ENCODE measurements at places on chromosomes 1 and 21.
A peak's percentile ranks its signal among the peaks of the same experiment; 100 is the strongest.

- no peak for DNase-seq
Measured at GRCh38 chr1:42660907-42661500, 2.8 kb downstream of the PPIH start.

- no peak for DNase-seq
Measured at GRCh38 chr1:217668351-217668940, 37.3 kb downstream of the SPATA17 start.

GRCh38 chr1:204645251-204645650 is 40.3 kb downstream of the LRRN2 start:
- DNase-seq, result no peak

GRCh38 chr1:221363039-221363438 is 378.9 kb downstream of the DUSP10 start:
- DNase-seq, result no peak

- no peak for DNase-seq
Measured at GRCh38 chr1:75745276-75745675, 20.8 kb downstream of the ACADM start.

DNA sequence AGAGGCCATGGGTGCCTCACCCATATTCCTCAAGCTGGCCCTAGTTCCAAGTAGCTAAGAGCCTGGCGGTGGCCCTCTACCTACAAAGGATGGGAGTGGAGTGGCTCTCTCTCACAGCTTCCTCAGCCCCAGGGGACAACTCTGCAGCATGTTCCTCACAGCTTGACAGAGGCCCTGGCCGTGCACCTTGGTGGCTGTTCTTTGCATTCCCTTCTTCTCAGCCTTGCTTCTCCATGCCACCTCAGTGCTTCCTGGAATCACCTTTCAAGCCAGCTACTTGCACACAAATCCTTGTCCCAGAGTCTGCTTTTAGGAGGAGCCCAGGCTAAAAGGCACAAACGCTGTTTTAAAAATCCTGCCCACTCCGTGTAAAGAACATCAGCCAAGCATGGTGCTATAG is 69.0 kb upstream of the DIRAS3 start:
- DNase-seq, result no peak

GRCh38 chr1:68551459-68551858 is 54.6 kb upstream of the DEPDC1 start:
- DNase-seq, result no peak

DNA sequence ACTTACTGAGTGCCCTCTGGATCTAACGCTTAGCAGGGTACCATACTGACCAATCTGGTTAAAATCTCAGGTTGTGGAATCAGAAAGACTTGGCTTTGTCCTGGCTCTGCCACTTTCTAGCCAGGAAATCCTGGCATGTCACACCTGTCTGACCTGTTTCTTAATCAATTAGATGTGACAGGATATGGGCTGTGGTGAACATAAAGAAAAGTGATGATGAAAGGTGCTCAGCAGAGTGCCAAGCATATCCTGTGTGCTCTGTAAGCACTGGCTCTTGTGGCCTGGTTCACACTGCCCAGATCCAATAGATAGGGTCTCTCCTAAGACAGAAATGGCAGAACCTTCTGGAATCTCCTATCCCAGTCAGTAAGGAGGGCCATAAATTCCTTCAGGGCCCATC is 53.9 kb downstream of the PHC2 start:
- DNase-seq, result no peak

DNA sequence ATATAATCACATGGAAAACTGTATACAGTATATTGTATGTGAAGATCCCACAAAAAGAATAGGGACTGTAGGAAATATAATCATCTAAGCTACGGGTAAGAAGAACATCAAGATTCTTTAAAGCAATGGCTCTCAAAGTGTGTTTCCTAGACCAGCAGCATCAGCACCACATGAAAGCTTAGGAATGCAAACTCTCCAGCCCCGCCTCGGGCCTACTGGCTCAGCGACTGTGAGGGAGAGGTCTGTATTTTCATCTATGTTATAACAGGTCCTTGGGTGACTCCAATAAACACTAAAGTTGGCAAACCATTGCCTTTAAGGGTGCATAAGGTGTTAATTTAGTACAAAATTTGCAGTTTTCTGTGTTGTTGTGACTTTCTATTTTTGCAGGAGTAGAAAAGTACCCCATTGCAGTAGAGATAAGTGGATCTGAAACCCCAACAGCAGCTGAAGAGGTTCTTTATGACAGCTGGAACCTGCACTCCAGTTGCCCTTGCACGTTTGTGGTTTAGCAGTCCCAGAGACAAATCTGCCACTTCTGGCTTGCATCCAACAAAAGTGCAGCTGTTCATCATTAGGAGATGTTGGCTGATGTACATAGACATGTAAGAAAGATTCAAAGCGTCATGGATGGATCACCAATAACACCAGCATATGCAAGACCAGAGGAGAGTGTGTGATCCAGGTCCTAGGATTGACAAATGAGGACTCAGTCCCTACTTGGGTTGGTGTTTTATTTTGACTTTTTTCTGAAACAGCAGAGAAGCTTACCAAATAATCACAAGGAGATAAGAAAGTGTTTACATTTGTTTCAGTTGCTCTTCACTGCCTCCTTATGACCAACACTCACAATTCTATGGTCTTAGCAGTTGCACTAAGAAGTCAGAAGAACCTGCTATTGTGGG is 15.9 kb upstream of the IFNAR1 start:
- peak; percentile 95 for DNase-seq

DNA sequence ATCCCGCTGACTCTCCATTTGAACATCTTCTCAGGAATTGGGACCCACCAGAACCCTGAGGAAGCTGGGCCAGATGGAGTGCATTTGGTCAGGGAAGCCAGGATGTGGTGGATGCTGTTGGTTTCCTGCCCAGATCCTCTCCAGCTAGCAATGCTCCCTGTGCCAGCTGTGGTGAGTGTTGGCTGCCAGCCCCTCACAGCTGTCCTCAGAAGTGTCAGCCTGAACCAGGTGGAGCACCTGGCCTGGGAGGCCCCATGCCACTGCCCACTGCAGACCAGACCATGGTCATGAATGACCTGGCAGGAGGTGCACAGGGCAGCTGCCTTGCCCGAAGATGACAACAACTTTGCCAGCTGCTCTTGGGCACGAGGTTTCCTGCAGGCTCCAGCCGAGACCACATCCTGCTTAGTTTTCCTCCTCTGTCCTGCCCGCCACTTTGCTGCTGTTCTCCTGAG is 54.4 kb downstream of the PRSS38 start:
- no peak for DNase-seq

- no peak for DNase-seq
Measured at GRCh38 chr1:231534703-231535159, 6.3 kb downstream of the TSNAX start.

DNA sequence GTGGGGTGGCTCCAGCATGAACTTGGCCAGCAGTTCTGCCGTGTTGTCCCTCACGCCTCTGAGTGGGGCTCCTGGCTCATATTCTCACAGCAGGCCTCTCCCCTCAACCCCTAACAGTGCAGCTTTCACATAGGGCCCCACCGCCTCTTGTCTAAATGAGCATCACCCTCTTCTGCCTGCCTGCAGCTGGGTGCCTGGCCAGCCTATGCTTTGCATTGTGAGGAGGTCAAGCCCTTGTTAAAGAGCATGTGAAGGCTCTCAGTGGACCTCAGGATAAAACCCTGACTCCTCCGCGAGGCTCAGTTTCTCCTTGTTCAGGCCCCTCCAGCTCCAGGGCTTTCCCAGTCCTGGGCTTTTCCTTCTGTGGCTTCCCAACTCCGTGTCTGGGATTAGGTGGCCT is 34.8 kb downstream of the CRYAA start:
- DNase-seq, result no peak

- no peak for DNase-seq
Measured at GRCh38 chr1:161342821-161343220, 24.9 kb downstream of the CFAP126 start.

GRCh38 chr1:6424619-6425593 is at the start of gene ESPN:
TSS of gene ESPN (plus strand) at chr1:6424776. CDS start at chr1:6424956, 180 bp downstream.
- DNase-seq, result no peak

DNA sequence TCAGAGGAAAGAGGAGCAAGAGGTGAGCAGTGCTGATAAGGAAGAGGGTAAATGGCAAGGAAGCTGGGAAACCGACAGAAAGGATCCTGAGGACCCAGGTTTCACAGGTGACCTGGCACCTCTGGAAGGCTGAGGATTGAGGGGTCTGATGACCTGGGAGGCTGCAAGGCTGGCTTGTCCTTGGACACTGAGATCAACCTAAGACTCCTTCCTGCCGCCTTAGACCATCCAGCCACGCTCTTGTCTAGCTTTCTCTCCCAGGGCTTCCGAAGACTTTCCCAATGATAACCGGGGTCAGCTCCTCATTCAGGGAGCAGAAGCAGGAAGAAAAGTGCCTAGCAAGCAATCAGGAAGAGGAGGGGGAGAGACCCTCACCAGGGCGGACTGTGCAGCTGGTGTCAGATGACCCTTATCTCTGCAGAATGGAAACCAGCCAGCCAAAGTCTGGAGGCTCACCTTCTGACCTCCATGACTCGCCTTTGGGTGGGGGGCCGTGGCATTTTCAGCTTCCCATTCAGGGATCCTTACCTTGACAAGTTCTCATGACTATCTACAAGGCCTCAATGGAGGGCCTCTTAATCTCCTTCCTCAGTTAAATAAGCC is 77.7 kb downstream of the CAPZB start:
- DNase-seq, result no peak

- no peak for DNase-seq
Measured at GRCh38 chr1:87826681-87827251, 498.1 kb downstream of the LMO4 start.

DNA sequence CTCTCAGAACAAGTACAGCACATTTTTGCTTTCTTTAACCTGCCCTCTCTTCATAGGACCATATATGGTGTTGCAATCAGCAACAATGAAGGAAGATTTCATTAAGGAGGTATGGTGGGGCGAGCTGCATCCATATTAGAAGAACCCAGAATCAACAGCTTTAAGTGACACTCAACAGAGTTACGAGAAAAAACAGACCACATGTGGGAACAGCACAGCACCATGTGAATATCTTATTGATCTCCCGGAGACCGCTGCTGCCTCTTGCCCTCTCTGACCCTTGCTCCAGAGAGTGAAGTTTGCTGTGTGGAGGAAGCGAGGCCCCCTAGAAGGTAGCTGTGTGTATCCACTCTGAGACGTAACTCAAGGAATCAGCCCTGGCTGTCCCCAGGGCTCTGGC is 12.9 kb downstream of the RAB42 start:
- DNase-seq, result no peak

DNA sequence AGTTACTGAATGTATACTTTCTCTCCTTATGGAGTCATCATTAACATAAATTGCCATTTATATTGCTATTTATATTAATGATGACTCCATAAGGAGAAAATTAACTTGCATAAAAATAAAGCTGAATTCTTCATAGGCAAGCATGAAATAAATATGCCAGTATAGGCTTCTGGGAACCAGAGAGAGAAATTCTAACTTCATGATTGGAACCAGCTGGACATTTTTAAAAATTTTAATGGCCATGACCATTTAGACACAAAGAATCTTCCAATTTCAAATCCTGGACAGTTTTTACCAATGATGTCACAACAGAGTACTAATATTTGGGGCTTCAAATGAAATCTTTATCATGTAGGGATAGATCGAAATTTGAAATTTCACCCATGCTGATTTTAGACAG is 268.7 kb downstream of the PTGER3 start:
- no peak for DNase-seq

DNA sequence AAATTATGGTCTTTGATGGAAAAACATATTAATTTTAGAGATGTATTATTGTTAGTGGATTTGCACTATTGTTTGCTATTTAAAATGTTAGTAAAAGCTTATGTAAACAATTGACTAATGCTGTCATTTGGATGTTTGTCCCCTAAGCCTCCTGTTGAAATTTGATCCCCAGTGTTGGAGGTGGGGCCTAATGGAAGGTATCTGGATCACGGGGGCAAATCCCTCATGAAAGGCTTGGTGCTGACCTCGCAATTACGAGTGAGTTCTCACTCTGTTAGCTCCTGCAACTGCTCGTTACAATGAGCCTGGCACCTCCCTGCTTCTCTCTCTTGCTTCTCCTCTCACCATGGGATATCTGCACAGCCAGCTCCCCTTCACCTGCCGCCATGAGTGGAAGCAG is 14.3 kb downstream of the TMEM35B start:
- no peak for DNase-seq

DNA sequence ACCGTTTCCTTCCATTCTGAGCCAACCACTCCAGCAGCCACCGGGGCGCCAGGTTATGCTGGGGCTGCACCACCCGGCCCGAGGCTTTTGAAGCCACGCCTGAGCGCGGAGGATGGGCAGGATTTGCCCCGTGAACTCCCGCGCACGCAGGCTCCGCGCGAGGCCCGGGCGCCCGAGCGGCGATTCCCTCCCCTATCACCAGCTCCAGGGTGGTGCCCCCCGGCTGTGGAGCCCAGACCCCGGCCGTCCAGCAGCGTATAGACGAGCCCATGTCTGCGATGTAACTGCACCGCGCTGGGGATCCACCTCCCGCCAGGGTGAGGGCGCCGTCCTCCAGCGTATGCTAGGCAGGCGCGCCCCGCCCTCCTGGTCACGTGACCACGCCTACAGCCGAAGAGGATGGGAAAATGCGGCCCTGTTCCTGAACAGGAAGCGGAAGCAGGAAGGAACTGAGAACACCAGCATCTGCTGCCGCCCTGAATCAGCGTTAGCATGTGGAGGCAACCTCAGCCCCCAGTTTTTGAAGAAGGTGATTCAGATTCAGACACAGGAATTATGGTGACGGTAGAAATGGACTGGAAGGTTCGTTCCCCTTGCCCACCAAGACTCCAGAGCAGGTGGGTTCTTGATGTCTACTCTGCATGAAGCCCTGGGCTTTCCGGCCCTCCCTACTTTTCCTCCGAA is 46.0 kb downstream of the VPS26C start:
- peak; percentile 88 for DNase-seq

DNA sequence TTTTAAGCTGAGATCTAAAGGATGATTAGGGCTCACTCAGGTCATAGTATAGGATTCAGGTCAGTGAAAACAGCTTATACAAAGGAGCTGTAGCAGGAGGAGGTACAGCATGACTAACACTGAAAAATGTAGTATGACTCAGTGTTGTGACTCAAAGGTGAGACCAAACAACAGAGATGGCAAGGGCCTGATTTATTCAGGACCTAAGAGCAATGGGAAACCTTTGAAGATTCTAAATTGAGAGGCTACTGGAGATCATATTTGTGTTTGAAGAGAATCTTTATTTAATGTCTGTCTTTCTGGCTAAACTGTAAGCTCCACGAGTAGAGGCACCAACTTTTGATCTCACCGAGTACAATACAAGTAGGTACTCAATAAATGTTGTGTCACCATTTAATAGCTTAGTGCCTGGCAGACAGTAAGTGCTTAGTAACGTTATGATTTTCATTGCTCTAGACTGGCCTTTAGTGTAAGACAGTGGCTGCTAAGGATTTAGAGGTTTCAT is 43.5 kb downstream of the PRKAA2 start:
- no peak for DNase-seq

DNA sequence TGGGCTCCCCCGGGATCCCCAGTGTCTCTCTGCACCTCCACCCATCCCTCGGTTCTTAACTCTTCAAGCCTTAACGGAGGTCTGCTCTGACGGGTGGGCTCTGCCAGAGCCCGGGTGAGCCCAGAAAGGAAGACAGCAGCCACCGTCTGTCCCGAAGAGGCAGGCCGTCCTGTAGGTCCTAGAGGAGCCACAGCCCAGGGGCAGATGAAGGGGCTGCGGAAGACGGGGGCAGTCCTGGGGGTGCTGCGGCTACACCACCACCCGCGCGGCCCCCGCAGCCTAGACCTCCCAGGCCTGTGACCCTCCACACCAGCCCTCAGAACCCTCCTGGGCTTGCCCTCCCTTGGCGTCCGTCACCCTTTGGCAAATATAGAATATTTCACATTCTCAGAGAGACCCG is 71.0 kb downstream of the UMODL1 start:
- DNase-seq, result no peak

GRCh38 chr1:63915121-63915520 is 141.3 kb downstream of the ROR1 start:
- DNase-seq, result no peak

- peak; percentile 35 for DNase-seq
Measured at GRCh38 chr1:161738627-161739287, 10.8 kb upstream of the DUSP12 start.

All from DMS 273 treated with DMSO at 0.1 percent for 48 hours (cell line).